ENCODE measurements at places on chromosomes 2 and 18.
A peak's percentile ranks its signal among the peaks of the same experiment; 100 is the strongest.

DNA sequence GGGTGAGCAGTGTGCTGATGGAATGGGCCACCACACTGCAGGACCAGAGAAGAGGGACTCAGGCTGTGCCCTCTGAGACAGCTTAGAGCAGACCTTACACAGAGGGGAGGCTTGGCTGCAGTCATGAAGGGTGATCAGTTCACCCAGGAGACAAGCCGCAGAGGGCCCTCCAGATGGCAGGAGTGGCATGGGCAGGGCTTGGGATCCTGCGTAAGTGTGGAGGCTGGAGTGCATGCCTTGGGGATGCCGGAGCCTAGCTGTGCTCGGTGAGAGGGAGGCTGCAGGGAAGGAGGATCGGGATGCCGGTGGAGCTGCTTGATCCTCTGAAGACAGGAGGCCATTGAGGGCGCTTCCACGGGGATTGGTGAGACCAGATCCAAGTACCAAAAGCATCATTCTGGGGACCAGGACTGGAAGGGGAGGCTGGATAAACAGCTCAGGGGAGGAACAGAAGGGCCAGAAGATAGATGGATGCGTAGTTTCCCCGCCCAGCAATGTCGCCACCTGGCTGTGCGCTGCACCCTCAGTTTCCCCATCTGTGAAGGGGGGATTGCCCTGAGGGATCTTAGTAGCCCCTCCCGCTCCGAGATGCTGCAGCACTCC, 163.4 kb downstream of the INHBB start:
- no peak for DNase-seq
- H3K27ac ChIP-seq = no peak overlapping the region
- H3K36me3 ChIP-seq = no peaks in the 10 kb centered on the region
- H3K27me3 ChIP-seq = no peaks in the 10 kb centered on the region
- H3K4me1 ChIP-seq = no peaks in the 10 kb centered on the region
- no peak overlapping the region for H3K4me3 ChIP-seq

- no peaks in the 10 kb centered on the region for H3K27me3 ChIP-seq
- H3K27ac ChIP-seq = no peak overlapping the region
- DNase-seq = no peak
- no peaks in the 10 kb centered on the region for H3K4me1 ChIP-seq
- no peak overlapping the region for H3K4me3 ChIP-seq
Observed at GRCh38 chr2:96025194-96025492, 9.6 kb downstream of the GPAT2 start.

DNA sequence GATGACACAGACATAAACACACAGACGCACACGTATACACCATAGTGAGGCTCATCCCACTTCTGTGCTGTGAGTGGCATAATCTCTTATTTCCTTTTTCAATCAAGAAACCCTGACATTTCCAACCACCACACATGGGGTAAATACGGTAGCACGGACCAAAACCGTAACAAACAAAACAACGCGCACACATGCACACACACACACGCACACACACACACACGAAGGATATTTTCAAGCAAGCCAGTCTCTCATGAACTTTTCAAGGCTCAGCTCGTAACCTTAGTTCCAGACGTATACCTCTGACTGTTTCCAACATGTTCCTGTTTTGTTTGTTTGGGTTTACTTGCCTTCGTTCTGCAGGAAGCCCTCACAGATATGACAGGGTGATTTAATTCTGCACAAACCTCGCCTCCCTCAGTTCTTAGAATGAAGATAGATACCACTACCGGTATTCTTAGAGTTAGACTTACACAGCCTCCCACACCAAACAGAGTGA, 119.8 kb downstream of the BCL2 start:
- peaks cover 10% of the 10 kb centered on the region for H3K36me3 ChIP-seq
- peaks cover 67% of the 10 kb centered on the region for H3K4me1 ChIP-seq
- no peaks in the 10 kb centered on the region for H3K27me3 ChIP-seq
- DNase-seq = peak; percentile 77
- H3K27ac ChIP-seq = peak overlapping the region; percentile 87
- peak overlapping the region; percentile 61 for H3K4me3 ChIP-seq

GRCh38 chr18:57107140-57107832, 39.6 kb upstream of the BOD1L2 start:
- no peaks in the 10 kb centered on the region for H3K36me3 ChIP-seq
- no peaks in the 10 kb centered on the region for H3K27me3 ChIP-seq
- no peak overlapping the region for H3K4me3 ChIP-seq
- no peak overlapping the region for H3K27ac ChIP-seq
- H3K4me1 ChIP-seq = no peaks in the 10 kb centered on the region

DNA sequence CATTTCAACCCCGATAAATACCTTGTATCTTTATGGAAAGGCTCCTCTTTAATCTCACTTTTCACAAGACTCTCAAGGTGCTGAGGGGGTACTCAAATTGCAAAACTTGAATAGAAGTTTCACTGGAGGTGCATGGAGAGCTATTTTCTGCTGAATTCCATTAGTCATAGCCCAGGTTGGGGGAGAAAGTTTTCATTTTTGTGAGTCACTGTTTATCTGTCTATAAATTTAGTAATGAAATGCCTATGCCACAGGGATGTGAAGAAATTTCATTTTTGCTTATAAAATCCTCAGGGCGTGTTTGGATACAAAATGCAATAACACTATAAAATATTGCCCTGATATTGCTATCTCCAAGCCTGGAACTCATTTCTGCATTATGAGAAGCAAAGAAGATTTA, 346.3 kb downstream of the LRATD1 start:
- no peaks in the 10 kb centered on the region for H3K27me3 ChIP-seq
- no peak overlapping the region for H3K27ac ChIP-seq
- no peaks in the 10 kb centered on the region for H3K4me1 ChIP-seq
- no peak overlapping the region for H3K4me3 ChIP-seq

GRCh38 chr2:101837354-101837753, 139.8 kb downstream of the MAP4K4 start:
- no peak overlapping the region for H3K27ac ChIP-seq
- H3K4me1 ChIP-seq = peaks cover 6% of the 10 kb centered on the region
- H3K36me3 ChIP-seq = peaks cover 87% of the 10 kb centered on the region
- H3K4me3 ChIP-seq = no peak overlapping the region
- no peaks in the 10 kb centered on the region for H3K27me3 ChIP-seq

DNA sequence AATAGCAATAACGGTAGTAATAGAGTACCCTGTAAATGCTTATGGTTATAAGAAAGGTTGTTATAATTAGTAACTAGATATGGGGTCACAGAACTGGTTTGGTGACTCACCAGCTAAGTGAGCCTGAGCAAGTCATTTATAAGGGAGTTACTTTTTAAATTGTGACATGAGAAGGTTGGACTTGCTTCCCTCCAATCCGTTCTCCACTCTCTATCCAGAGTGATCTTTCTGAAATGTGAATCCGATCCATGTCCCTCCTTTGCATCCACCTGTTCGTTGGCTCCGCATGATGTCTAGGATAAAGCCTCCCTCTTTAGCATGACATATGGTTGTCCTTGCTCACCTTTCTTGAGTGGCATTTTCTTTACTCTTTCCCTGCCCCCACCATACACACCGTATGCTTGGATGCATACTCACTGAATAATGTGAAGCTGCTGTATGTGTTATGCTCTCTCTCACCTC, 83.1 kb downstream of the CDC42EP3 start:
- no peaks in the 10 kb centered on the region for H3K36me3 ChIP-seq
- peaks cover 11% of the 10 kb centered on the region for H3K27me3 ChIP-seq
- H3K4me1 ChIP-seq = no peaks in the 10 kb centered on the region
- no peak overlapping the region for H3K27ac ChIP-seq

- no peaks in the 10 kb centered on the region for H3K27me3 ChIP-seq
- no peak for DNase-seq
- H3K4me3 ChIP-seq = no peak overlapping the region
- H3K27ac ChIP-seq = no peak overlapping the region
Observed at GRCh38 chr2:150470435-150470834, 17.0 kb downstream of the RND3 start.

GRCh38 chr2:18976168-18976961, 382.1 kb downstream of the OSR1 start:
- H3K4me3 ChIP-seq = no peak overlapping the region
- DNase-seq = no peak
- H3K27ac ChIP-seq = no peak overlapping the region

- no peaks in the 10 kb centered on the region for H3K27me3 ChIP-seq
- no peaks in the 10 kb centered on the region for H3K4me1 ChIP-seq
- no peak for DNase-seq
- no peak overlapping the region for H3K27ac ChIP-seq
- H3K36me3 ChIP-seq = no peaks in the 10 kb centered on the region
- H3K4me3 ChIP-seq = no peak overlapping the region
Observed at GRCh38 chr2:16481351-16481750, 184.3 kb downstream of the CYRIA start.

DNA sequence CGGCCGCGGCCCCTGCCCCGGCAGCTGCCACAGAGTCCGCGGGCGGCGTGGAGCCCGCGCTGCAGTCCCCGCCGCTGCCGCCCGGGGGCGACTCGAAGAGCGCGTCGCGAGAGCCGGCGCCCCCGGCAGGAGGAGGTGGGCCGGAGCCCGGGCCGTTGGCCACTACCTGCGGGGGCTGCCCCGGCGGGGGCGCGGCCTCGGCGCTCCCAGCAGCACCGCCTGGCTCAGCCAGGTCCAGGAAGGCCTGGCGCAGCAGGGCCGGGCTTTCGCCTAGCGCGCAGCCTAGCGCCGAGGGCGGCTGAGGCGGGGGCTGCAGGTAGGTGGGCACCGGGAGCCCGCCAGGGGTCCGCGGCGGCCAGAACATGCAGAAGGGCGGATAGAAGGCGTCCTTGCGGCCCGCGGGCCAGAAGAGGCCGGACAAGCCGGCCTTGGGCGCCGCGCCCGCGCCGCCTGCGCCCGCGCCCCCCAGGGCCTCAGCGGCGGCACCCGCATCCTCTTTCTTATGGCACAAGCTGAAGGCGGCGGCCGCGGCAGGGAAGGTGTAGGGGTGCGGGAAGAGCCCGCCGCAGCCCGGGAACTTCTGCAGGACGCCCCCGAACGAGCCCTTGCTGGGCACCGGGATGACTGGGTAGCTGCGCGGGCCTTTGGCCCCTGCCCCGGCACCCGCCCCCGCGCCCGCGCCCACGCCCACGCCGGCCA, 3.9 kb downstream of the SKOR2 start:
- no peaks in the 10 kb centered on the region for H3K36me3 ChIP-seq
- H3K4me1 ChIP-seq = no peaks in the 10 kb centered on the region
- peaks cover 13% of the 10 kb centered on the region for H3K27me3 ChIP-seq
- no peak overlapping the region for H3K27ac ChIP-seq
- DNase-seq = no peak

DNA sequence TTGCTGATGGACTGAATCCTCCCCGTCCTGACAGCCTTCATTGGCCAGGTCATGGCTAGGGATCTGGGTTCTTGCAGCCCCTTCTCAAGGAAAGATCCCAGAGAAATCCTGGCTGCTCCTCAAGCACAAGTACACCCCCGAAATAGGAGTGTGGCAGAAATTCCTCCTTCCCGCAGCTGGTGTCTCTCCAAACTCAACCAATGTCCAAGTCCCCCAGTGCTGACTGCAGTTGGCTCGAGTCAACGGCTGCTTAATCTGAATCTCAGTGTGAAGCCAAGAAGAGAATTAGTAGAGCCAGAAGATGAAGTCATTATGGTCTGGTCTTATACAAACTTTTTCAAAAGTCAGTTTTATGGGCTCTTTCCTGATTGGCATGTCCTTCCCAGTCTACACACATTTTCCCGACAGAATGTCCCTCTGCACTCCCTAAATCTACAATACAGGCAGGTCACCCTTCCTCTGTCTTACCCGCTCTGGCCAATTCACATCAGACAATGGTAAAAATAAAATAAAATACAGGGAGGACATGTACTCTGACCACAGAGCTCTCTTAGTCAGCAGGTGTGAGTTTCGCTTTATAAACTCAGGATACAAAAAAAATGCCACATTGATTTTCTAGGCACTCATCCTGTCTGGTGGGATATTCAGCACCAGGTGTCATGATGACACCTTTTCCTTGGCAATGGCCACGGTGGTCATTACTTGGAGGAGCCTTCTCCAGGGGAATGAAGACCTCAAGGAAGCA, 76.9 kb upstream of the PAPOLG start:
- H3K27ac ChIP-seq = no peak overlapping the region
- no peaks in the 10 kb centered on the region for H3K36me3 ChIP-seq
- no peaks in the 10 kb centered on the region for H3K4me1 ChIP-seq

DNA sequence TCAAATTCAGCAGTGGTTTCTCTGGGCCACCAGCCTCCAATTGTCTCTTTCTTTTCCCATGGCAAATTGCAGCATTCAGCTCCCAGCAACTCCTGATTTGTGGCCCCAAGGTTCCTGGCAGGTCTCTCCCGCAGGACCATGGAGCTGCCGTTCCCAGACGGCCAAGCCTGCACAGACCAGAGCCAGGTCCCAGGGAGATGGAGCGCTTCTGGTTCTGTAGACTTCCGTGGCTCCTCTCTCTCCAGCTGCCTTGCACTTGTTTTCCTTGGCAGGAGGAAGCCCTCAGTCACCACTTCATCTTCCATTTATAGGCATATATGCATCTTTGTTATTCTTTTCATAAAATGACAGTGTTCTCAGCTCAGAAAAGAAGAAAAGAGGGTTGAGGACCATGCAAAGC, 21.7 kb downstream of the TNP1 start:
- H3K4me3 ChIP-seq = no peak overlapping the region
- peaks cover 8% of the 10 kb centered on the region for H3K27me3 ChIP-seq
- no peaks in the 10 kb centered on the region for H3K36me3 ChIP-seq
- H3K4me1 ChIP-seq = no peaks in the 10 kb centered on the region
- no peak for DNase-seq
- no peak overlapping the region for H3K27ac ChIP-seq

DNA sequence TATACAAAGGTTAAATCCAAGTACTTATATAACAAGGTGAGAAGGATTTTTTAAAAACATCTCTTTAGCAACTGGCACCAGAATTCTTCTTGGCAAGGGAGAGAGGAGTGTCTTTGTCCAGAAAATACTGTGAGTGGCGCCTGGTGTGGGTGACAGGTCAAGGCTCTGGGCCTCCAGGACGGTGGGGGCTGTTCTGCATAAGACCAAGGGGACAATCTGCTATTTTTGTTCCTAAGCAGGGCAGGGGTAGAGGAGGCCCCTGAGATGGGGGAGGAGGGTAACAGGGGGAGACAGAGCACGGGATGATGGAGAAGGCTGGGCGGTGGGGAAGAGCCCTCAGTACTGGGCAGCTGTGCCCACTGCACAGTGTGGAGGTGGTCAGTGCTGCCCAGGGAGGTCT, 51.6 kb upstream of the TAF1B start:
- no peaks in the 10 kb centered on the region for H3K27me3 ChIP-seq
- H3K4me1 ChIP-seq = no peaks in the 10 kb centered on the region
- no peak for DNase-seq
- no peak overlapping the region for H3K4me3 ChIP-seq

GRCh38 chr18:74148543-74149070, 284 bp downstream of the TIMM21 start:
- H3K27ac ChIP-seq = peak overlapping the region; percentile 83
- H3K4me1 ChIP-seq = peaks cover 48% of the 10 kb centered on the region
- H3K36me3 ChIP-seq = peaks cover 32% of the 10 kb centered on the region
- DNase-seq = no peak

GRCh38 chr2:134518101-134518500, 200.7 kb downstream of the TMEM163 start:
- H3K4me1 ChIP-seq = no peaks in the 10 kb centered on the region
- H3K36me3 ChIP-seq = no peaks in the 10 kb centered on the region
- H3K27ac ChIP-seq = no peak overlapping the region

DNA sequence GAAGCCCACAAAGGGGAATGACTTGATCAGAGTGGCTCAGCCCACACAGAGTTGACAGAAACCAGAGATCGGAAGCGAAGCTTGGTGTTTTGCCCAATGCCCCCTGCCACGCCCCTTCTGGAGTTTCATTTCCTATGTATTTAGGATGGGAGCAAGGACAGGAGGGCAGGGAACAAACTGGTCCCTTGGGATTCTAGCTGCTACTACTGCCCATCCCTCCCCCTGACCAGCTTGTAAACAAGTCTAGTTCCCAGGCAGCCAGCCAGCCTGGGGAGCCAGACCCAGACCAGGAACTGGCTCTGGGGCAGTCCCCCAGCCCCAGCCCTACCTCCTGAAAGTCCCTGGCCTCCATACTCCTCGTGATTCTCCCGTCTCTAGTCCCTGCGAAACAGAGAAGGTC, 8.3 kb downstream of the WNT6 start:
- no peak overlapping the region for H3K4me3 ChIP-seq
- H3K4me1 ChIP-seq = no peaks in the 10 kb centered on the region
- H3K27me3 ChIP-seq = peaks cover 4% of the 10 kb centered on the region
- DNase-seq = no peak
- no peaks in the 10 kb centered on the region for H3K36me3 ChIP-seq
- H3K27ac ChIP-seq = no peak overlapping the region
